NCI-H1694 treated with DMSO at 0.1 percent for 48 hours (cell line): ENCODE measurements at places on chromosomes 11 and 22.

- DNase-seq: no peak
Observed at GRCh38 chr11:128741916-128742315, 48.0 kb downstream of the FLI1 start.

- no peak for DNase-seq
Observed at GRCh38 chr11:121038648-121039409, 14.9 kb downstream of the TBCEL start.

- no peak for DNase-seq
Observed at GRCh38 chr11:22199243-22199642, 6.4 kb downstream of the ANO5 start.

DNA sequence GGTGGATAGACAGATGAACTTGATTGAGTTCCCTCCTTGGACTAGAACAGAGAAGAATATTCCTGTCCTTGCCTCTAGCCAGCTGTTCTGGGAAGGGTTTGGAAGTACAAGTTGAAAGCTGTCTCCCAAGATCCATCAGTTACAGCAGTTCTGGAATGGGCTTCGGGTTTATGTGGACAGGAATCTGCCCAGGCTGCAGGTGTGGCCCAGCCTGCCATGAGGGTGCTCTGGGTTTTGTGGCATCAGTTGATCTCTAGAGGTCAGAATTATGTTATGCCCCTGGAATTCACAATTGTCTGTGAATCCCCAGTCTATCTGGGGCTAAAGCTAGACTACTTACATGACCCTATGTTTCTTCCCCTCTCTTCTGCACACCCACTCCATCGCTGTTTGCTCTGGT, 4.9 kb upstream of the MICAL2 start:
- DNase-seq: no peak

DNA sequence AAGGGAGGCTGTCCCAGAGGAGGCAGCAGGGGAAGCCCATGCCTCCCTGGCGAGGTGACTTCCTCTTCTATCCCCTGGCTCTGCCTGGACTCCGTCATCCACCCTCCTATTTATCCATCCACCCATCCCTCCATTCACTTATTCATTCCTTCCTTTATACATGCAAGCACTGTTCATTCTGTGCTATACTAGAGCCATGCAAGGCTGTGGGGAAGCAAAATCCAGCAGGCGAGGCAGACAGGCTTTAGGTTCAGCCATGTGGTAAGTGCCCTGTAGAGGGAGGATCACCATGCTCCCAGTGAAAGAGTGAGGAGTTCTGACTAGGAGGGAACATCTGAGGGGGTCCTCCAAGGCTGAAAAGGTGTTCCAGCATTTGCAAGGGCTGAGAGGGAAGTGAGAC, 1.2 kb upstream of the NAALADL1 start:
- no peak for DNase-seq

DNA sequence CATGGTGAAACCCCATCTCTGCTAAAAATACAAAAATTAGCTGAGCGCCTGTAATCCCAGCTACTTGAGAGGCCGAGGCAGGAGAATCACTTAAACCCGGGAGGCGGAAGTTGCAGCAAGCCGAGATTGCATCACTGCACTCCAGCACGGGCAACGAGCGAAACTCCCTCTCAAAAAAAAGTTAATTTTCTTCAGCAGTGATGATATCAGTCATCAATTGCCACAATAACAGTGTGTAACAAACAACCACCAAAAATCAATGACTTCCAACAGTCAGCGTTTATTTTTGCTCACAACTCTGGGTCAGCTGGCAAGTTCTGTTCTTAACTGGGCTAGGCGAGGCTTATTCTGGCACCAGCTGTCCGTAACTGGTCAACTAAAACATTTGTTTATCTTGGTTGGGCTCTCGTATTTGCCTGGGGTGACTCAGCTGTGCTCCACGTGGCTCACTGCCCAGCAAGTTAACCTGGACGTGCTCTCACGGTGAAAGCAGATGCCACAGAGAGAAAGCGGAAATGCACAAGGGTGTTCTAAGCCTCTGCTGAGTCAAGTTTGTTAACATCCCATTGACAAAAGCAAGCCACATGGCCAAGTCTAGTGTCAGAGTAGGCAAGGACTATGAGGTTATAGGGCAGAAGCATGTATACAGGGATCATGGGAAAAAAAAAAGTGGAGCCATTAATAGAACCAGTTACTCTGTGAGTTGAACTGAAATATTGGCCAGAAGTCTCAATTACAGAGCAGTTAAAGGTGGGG, 52.1 kb downstream of the LHFPL7 start:
- no peak for DNase-seq

GRCh38 chr11:63855975-63856374, 17.1 kb downstream of the MARK2 start:
- no peak for DNase-seq

GRCh38 chr11:82356316-82356715, 377.3 kb downstream of the FAM181B start:
- DNase-seq: no peak

DNA sequence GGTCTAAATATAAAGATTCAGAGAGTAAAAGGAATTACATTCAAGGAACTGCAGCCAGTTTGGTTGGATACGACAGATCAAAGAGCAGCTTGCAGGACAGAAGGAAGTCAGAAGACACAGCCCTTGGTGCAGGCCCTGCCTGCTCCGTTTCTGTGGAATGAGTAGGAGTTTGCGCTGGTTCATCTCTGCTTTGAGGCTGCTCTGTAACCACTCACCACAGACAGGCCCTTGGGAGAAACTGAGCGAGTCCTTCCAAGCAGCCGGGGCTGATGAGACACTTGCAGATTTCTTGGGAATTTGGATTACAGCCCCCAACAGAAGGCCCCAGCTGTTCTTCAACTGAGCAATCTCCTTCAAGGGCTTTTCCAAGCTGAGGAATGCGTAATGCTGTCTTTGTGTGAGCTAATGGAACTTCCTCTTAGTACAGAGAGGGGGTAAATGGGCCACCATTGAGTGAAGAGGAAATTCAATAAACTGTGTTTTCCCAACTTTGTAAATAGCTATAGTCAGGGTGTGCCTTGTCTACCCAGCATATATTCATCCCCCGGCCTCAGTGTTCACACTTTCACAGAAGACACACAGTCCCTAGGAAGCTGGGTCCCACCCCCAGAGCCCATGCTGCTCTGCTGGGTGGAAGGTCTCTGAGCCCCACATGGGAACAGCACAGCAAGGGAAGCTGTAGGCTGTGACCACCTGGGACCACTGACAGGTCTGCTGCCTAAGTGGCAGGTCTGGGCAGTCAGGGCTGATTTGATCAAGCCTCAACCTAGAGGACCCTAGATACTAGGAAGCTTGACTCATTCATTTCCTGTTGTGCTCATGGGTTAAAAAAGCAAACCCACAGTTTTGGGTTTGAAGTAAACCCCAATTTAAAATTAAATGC, 16.6 kb downstream of the IL10RA start:
- DNase-seq: no peak

DNA sequence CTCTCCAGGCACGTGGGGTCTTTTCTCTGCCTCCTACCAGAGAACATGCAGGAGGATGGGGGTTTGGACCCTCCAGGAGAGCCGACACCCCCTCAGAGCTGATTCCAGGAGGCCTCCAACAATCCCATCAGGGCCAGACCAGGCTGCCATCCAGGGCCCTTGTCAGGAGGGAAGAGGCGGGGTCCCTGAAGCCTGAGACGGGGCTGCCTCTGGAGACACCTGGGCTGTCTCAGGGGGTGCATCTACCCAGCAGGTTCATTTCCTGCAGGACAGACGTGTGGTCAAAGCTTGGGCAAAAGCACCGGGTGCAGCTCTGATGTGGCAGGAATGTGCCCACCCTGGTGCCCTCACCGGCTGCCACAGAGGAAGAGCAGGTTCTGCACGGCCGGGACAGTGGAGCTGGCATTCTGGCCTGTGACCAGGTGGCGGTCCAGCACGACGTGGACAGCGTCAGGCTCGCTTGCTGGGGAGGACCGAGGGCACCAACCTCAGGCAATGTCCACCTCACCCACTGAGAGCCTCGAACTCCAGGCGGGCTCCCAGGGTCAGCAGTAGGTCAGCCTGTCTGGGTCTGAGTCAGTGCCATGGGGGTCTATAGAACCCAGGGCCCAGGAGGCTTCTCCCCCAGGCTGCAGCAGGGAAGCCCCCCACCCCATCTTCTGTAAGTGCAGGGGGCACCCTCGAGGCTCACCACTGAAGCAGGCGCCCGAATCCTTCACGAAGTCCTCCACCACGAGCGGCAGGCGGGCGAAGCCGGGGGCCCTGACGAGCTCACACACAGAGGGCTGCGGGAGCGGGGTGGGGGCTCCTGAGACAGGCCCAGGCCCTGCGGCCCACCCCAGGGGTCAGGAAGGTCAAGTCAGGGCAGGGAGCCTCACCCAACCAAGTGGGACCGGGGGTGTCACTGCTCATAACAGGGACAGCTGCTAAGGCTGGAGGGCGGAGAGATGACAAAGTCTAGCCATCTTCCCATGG, 6.4 kb downstream of the GATD1 start:
- DNase-seq: no peak

DNA sequence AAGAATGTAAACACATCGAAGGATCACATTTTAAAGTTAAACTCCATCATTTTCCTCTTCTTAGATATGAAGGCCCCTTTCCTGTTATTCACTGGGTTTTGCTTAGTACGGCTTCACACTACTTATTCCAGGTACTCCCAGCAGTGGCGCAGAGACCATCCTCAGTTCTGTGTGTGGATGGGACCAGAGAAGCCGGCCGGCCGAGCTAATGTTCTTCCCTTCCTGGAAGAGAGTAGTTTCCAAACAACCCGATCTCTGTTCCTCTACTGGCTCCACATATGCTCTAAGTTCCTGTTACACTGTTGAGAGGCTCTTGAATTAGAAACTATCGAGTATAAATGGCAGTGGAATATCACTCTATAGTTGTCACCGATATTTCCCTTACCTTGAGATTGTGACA, 684 bp upstream of the NFRKB start:
- DNase-seq: no peak

GRCh38 chr11:61978703-61979661, 11.5 kb upstream of the FTH1 start:
- no peak for DNase-seq

- no peak for DNase-seq
Observed at GRCh38 chr11:97893612-97894011, 1127.1 kb upstream of the CNTN5 start.

GRCh38 chr11:69011624-69012091, 1.4 kb downstream of the MRGPRF start:
- DNase-seq: no peak

DNA sequence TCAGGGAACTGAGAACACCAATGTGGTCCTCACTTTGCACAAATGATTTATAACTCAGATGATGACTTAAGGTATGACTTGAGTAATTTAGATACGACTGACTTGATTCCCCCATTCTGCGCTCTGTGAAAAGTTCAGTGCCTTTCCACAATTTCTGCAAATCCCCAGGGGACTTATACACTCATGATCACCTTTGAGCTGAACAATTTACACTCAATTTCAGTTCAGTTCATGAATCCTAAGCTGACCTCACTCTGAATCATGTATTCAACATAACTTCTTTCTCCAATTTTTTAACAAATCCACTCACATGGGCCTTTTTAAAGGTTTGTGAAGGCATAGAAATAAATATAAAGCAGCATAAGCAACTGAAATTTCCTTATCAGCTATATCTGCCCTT, 274.2 kb downstream of the FAM76B start:
- no peak for DNase-seq

GRCh38 chr11:46491661-46492330, 100.2 kb upstream of the CHRM4 start:
- no peak for DNase-seq

- DNase-seq: no peak
Observed at GRCh38 chr11:1161410-1162137, 3.8 kb downstream of the MUC5AC start.

DNA sequence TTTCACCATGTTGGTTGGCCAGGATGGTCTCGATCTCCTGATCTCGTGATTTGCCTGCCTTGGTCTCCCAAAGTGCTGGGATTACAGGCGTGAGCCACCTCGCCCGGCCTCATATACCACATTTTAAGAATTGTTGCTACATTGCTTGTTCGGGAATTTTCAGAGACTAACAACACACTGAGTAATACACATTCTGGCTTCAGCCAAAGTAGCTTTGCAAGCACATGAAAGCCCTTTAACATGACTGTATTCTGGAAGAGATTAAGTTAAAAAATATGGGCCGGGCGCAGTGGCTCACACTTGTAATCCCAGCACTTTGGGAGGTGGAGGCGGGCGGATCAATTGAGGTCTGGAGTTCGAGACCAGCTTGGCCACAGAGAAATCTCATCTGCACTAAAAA, 15.0 kb downstream of the CRTAM start:
- DNase-seq: no peak

GRCh38 chr11:10351765-10352641, 47.1 kb downstream of the ADM start:
- DNase-seq: peak; percentile 83

DNA sequence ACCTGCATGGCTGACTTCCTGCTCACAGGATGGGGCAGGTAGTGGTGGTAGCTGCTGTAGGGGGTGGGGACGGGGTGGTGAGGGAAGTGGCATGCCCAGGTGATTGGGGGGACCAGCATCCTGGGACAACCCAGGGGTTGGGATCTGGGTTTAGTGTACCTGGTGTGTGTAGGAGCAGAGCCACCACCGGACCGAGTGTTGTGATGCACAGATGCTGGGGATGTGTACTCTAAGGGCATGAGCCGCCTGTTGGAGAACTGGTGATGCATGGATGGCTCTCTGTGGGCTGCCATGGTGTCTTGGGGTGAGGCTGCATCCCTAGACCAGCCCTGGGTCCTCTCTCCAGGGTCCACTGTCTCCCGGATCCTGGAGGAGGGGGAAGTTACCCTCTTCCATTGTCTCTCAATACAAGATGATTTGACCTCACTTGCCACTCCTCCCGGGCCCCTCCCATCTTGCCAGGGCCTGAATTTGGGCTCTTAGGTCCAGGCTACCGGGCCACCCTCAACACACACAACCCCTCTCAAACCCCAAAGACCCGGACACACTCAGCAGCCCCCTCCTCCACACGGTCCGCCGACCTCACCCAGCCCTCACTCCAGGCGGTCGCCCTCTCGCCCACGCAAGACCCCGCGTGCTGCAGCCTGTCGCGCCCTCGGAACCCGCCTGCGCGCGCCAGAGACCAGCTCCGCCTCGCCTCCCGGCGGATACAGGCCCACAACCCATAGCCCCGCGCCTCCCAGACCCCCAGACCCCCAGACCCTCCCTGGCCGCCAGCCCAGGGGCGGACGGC, 619 bp downstream of the LRRC75B start:
- no peak for DNase-seq

GRCh38 chr11:29449281-29450074, 567.4 kb downstream of the KCNA4 start:
- DNase-seq: no peak

DNA sequence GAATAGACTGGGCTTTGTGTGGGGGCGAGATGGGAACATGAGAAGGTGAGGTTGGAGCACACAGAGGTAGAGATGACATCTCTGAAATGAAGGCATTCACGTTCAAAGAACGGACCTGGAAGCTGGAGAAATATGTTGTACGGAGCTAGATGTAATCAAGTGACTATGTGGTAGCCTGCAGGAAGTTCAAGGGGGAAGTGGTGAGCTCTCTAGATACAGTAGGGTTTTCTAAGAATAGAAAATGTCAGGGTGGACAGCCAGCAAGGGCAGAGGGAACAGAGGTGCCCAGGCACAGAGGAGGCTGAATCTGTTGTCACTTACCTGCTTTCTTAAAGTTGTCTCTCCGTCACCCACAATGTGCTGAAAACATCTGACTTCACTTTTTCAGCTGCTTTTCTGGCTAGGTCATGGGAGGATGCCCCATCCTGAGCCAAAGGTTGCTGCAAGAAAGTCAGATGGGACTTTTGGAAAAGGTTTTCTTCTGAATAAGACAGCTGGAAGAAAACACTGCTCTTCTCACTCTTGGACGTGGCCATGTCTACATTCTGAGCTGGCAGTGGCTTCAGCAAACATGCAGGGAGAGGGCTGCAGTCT, 171.5 kb upstream of the B3GAT1 start:
- DNase-seq: no peak
